HCT116 (cell line): ENCODE measurements at places on chromosomes 1 and 21.

- no peak for DNase-seq
- peaks cover 15% of the 10 kb centered on the region for H3K4me1 ChIP-seq
- no peaks in the 10 kb centered on the region for H3K27me3 ChIP-seq
- H3K36me3 ChIP-seq, result peaks cover 36% of the 10 kb centered on the region
These were observed 4.0 kb downstream of the SF3B4 start for GRCh38 chr1:149923626-149924025.

- no peaks in the 10 kb centered on the region for H3K27me3 ChIP-seq
- H3K4me3 ChIP-seq, result no peak overlapping the region
- H3K36me3 ChIP-seq, result no peaks in the 10 kb centered on the region
- DNase-seq, result no peak
- no peaks in the 10 kb centered on the region; the same call in 1 of the 2 replicates for H3K4me1 ChIP-seq
- H3K27ac ChIP-seq, result no peak overlapping the region
These were observed 38.3 kb downstream of the ELK4 start for GRCh38 chr1:205593532-205593931.

- no peak overlapping the region for H3K27ac ChIP-seq
- no peak overlapping the region for H3K4me3 ChIP-seq
- peaks cover 5% of the 10 kb centered on the region for H3K4me1 ChIP-seq
- DNase-seq, result no peak
- peaks cover 44% of the 10 kb centered on the region for H3K27me3 ChIP-seq
These were observed 65.5 kb downstream of the PRKAA2 start for GRCh38 chr1:56710646-56711045.

DNA sequence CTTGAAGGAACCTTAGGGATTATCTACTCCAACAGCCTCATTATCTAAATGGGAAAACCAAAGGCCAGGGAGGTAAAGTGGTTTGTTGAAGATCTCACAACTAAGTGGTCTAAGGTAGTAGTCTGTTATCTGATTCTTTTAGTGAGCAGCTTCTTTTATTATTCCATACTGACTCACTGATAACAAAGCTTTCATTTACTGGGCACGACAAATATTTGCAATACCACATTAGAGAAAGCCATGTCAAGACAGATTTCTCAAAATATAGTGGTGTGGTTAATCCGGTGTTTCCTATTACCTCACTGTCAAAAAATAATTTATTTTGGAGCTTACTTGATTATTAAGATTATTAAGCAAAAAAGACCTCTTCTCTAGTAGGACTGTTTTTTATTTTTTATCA lies 369.1 kb downstream of the S1PR1 start:
- no peaks in the 10 kb centered on the region for H3K4me1 ChIP-seq
- H3K36me3 ChIP-seq, result no peaks in the 10 kb centered on the region
- DNase-seq, result no peak
- no peak overlapping the region for H3K4me3 ChIP-seq

- no peak overlapping the region for H3K27ac ChIP-seq
- DNase-seq, result no peak
- no peaks in the 10 kb centered on the region for H3K27me3 ChIP-seq
- H3K36me3 ChIP-seq, result peaks cover 2% of the 10 kb centered on the region
- H3K4me3 ChIP-seq, result no peak overlapping the region
These were observed 68.9 kb downstream of the C4BPA start for GRCh38 chr1:207172885-207173284.

DNA sequence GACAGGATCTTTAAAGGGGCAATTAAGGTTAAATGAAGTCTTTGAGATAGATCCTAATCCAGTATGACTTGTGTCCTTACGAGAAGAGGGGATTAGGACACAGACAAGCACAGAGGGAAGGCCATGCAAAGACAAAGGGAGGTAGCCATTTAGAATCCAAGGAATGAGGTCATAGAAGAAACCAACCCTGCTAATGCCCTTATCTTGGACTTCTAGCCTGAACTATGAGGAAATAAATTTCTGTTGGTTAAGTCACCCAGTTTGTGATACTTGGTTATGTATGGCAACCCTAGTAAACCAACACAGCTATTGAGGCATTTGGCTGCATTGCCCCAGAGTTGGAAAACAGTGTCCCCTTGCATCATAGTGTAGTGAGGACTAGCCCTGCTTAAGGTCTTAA lies 121.3 kb downstream of the MAST2 start:
- H3K36me3 ChIP-seq, result no peaks in the 10 kb centered on the region
- no peak overlapping the region for H3K4me3 ChIP-seq
- H3K4me1 ChIP-seq, result peaks cover 17% of the 10 kb centered on the region
- H3K27me3 ChIP-seq, result no peaks in the 10 kb centered on the region

- no peak overlapping the region for H3K27ac ChIP-seq
- no peaks in the 10 kb centered on the region for H3K4me1 ChIP-seq
- no peak for DNase-seq
These were observed 35.8 kb upstream of the GRIK3 start for GRCh38 chr1:37070126-37070525.

- H3K27me3 ChIP-seq, result no peaks in the 10 kb centered on the region
- H3K27ac ChIP-seq, result no peak overlapping the region
- H3K4me1 ChIP-seq, result no peaks in the 10 kb centered on the region
- DNase-seq, result no peak
- no peak overlapping the region for H3K4me3 ChIP-seq
- no peaks in the 10 kb centered on the region for H3K36me3 ChIP-seq
These were observed 176.9 kb downstream of the NEK7 start for GRCh38 chr1:198333744-198334143.

DNA sequence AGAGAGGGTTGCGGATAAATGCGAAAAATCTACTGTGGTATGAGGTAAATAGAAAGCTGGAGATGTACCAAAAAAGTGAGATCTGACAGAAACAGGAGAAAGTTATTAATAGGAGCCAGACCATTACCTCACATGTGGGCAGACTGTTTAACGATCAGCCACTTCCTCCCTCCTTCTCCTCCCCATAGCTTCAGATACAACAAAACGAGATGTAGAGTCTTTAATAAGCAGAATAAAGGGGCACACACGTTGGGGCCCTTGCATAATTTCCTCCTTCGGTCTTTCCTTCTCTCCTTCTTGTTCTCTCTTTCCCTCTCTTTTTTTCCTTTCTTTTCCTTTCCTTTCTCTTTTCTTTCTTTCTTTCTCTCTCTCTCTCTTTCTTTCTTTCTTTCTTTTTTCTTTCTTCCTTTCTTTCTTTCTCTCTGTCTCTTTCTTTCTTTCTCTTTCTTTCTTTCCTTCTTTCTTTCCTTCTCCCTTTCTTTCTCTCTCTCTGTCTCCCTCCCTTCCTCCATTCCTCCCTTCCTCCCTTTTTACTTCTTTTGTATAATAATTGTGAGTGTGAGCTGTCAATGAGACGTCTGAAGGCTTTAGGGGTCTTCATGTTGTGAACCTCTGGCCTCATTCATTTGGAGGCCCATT lies 242.1 kb downstream of the GRIK1 start:
- H3K4me3 ChIP-seq, result no peak overlapping the region
- no peaks in the 10 kb centered on the region for H3K4me1 ChIP-seq
- DNase-seq, result no peak
- no peak overlapping the region for H3K27ac ChIP-seq
- no peaks in the 10 kb centered on the region for H3K36me3 ChIP-seq
- no peaks in the 10 kb centered on the region for H3K27me3 ChIP-seq

DNA sequence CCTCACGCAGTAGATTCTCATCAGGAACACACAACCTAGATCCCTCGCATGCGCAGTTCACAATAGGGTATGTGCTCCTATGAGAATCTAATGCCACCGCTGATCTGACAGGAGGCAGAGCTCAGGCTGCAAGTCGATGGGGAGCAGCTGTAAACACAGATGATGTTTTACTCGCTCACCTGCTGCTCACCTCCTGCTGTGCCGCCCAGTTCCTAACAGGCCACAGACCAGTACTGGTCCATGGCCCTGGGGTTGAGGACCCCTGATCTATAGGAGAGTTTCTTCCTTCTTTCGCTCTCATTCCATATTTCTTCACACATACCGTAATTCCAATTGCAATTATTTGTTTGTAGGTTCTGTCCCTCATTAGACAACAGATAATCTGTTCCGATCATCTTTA lies 103.4 kb downstream of the CLEC20A start:
- DNase-seq, result no peak
- no peaks in the 10 kb centered on the region for H3K36me3 ChIP-seq
- no peak overlapping the region for H3K4me3 ChIP-seq
- H3K27me3 ChIP-seq, result no peaks in the 10 kb centered on the region
- H3K27ac ChIP-seq, result no peak overlapping the region

DNA sequence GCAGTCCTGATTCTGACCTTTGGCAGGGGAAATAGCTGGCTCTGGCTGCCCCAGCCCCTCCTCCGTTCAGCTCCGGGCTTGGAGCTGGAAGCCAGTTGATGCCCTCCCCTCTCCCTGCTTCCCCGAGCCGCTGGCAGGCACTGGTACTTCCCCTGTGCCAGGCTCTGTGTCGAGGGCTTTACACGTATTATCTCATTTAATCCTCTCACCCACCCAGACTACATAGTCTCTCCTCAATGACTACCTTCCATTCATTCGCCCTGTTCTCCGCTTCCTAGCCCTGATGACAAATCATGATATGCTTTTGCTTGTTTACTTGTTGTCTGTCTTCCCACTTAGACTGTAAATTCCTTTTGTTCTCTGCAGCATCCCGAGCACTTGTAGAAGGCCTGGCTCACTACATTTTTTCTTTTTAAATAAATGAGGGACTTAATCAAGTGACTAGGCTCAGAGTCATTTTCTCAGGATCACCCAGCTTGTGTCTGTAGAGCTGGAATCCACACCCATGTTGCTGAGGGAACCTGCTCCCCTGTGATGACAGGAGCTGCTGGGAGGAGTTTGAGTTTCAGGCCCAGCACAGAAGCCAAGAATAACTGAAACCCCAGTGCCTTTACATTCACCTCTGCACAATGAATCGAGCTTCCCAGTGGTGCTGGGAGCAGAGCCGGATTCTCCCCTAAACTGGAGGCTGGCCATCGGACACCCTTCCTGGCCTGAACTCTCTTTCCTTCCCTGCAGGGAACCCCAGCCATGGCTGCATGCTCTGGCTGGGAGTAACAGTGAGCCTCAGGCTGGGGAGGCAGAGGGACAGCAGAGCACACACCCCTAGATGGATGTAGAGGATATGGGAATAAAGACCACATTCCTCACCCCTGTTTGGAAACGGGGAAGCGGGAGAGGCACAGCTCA lies 58.3 kb downstream of the UBIAD1 start:
- no peak for DNase-seq
- no peaks in the 10 kb centered on the region for H3K4me1 ChIP-seq
- no peak overlapping the region for H3K27ac ChIP-seq
- H3K36me3 ChIP-seq, result no peaks in the 10 kb centered on the region
- H3K4me3 ChIP-seq, result no peak overlapping the region

DNA sequence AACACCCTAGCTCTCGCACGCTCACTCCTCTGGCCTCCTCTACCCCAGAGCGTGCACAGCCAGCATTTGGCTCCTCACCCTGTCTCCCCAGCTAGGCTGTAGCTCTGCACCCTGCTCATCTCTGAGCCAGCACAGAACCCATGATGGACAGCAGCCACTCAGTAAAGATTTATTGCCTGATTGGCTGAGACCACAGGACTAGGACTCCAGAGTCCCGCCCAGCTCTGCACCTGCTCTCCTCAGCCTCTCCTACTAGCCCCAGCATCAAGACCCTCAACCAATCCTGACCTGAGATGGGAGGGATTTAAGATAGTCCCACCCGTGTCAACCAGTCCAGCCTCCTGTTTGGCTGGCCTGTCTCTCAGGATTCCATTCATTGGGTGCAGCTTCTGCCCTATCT lies 9.3 kb downstream of the C1QB start:
- H3K4me3 ChIP-seq, result no peak overlapping the region
- H3K27ac ChIP-seq, result no peak overlapping the region
- H3K27me3 ChIP-seq, result no peaks in the 10 kb centered on the region
- H3K36me3 ChIP-seq, result no peaks in the 10 kb centered on the region
- DNase-seq, result peak; percentile 76

DNA sequence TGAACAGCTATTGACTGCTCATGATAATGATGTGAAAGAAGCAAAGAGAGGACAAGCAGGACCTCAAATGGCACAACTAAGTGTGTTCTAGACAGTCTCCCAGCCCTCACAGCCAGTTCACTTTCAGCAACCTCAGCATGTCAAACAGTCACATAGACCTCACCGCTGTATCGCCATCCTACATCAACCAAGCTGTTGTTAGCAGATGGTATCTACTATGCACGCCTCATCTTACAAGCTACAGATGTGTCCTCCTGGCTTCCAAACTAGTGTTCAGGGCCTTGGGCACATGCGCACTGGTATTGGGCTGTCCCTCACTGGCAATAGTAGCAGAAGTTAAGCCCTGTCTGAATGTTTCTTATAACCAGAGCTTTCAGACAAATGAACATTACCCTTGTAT lies 28.4 kb downstream of the EVI5 start:
- H3K4me1 ChIP-seq, result no peaks in the 10 kb centered on the region
- no peak for DNase-seq
- H3K27ac ChIP-seq, result no peak overlapping the region
- no peak overlapping the region for H3K4me3 ChIP-seq
- H3K27me3 ChIP-seq, result no peaks in the 10 kb centered on the region
- H3K36me3 ChIP-seq, result no peaks in the 10 kb centered on the region

- H3K4me3 ChIP-seq, result no peak overlapping the region
- H3K27ac ChIP-seq, result no peak overlapping the region
These were observed 123.4 kb downstream of the HIVEP3 start for GRCh38 chr1:41795205-41795762.

- H3K36me3 ChIP-seq, result no peaks in the 10 kb centered on the region
- H3K27ac ChIP-seq, result no peak overlapping the region
- DNase-seq, result no peak
- H3K4me1 ChIP-seq, result no peaks in the 10 kb centered on the region
- H3K4me3 ChIP-seq, result no peak overlapping the region
These were observed 70.4 kb upstream of the SAMSN1 start for GRCh38 chr21:14616380-14617039.

GRCh38 chr1:156262461-156263287 lies 14.8 kb upstream of the PAQR6 start:
- H3K4me1 ChIP-seq, result no peaks in the 10 kb centered on the region
- DNase-seq, result no peak
- H3K36me3 ChIP-seq, result peaks cover 71% of the 10 kb centered on the region
- no peak overlapping the region for H3K4me3 ChIP-seq
- H3K27ac ChIP-seq, result 0 out of 2 replicates have a peak overlapping the region, but pooled peaks have one; percentile 10
- H3K27me3 ChIP-seq, result no peaks in the 10 kb centered on the region

DNA sequence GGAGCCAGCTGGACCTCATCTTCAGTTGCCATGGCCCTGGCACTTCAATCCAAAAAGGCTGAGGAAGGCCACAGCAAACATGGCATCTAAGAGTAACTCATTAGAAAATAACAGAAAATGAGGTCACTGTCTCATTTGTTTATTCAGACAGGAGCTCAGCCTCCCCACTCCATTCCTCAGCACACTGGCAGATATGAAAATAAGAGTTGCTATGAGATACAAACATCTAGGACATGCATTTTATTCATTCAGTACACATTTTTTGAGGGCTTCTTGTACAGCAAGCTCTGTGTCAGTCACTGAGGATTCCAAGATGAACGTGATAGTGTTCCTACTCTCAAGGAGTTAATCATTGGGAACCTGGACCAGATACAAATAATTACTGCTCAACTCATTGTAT lies 32.7 kb upstream of the TMEM125 start:
- DNase-seq, result no peak
- H3K4me3 ChIP-seq, result no peak overlapping the region
- H3K27ac ChIP-seq, result no peak overlapping the region
- peaks cover 4% of the 10 kb centered on the region; the same call in 1 of the 2 replicates for H3K4me1 ChIP-seq
- no peaks in the 10 kb centered on the region for H3K36me3 ChIP-seq

- DNase-seq, result no peak
- H3K27me3 ChIP-seq, result no peaks in the 10 kb centered on the region
- H3K36me3 ChIP-seq, result no peaks in the 10 kb centered on the region
- H3K27ac ChIP-seq, result no peak overlapping the region
- no peaks in the 10 kb centered on the region for H3K4me1 ChIP-seq
These were observed 1280.3 kb upstream of the B3GALT2 start for GRCh38 chr1:194466706-194467105.

GRCh38 chr1:54950006-54950368 lies 30.4 kb upstream of the TMEM61 start:
- H3K4me1 ChIP-seq, result peaks cover 30% of the 10 kb centered on the region
- H3K27me3 ChIP-seq, result no peaks in the 10 kb centered on the region
- H3K4me3 ChIP-seq, result no peak overlapping the region
- H3K36me3 ChIP-seq, result no peaks in the 10 kb centered on the region
- no peak for DNase-seq
